ENCODE measurements at places on chromosomes 12 and 14.

- DNase-seq, result no peak
These were observed 104.0 kb downstream of the CCDC91 start for GRCh38 chr12:28294300-28294699.

GRCh38 chr12:116556964-116557698 is 2.0 kb upstream of the MAP1LC3B2 start:
- no peak for DNase-seq

GRCh38 chr12:34392741-34393085 is 370.4 kb downstream of the ALG10 start:
- DNase-seq, result no peak

DNA sequence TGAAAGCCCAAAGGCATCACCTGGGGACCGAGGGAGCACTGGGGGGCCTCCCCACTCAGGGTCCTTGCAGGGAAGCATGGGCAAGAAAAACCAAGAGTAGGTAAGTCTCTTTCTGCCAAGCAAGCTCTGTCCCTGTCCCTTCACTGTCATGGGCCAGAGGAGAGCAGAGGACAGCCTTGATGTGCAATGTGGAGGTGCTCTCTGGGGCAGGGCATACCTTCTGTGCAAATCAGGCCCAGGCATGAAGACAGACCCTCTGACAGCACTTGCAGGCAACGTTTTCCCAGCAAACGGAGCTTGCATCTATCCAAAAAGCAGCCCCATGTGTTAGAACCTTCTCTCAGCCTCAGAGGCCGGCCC is 192.5 kb upstream of the PWP1 start:
- DNase-seq, result no peak

DNA sequence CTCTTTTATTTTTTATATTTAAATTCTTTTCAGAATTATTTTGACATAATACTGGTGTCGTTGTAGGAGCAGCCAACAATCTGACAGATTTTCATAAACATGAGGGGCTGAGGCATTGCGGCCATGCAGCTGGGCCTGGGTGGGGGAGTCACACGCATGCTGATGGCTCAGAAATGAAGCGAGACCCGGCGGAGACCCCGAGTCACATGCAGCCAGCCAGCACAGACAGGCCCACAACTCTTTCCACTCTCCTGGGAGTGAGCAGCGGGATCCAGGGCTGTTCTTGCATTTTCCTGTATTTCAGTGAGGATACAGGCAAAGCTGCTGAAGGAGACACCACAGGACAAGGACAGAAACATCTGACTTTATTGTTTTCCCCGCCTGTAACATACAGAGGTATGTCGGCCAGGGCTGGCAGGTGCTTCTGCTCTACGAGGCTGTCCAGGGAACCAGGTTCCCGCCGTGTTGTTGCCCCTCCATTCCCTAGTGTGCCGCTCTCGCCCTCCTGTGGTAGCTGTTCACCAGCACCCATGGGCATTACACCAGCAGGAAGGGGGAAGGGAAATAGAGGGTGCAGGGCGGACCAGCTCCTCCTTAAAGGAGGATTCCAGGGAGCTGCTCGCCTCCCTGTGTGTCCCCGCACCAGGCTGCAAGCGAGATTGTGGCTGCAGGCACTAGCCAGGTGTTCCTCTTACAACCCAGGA is 30.5 kb downstream of the FZD10 start:
- DNase-seq, result no peak

DNA sequence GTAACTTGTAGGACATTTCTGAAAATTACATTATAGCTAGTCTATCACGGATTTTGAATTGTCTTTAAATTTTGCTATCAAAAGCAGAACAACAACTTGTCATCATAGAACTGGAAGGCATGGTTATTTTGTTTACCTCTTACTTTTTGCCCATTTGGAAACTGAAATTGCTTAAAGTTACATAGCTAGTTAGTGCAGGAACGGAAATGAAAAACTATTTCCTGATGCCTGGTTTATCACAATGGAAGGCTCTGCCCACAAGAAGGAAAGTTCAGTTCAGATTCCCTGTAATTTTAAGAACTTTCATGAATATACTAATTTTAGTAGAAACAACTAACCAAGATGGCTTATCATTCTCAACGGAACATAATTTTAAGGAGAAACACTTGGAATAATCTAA is 427.7 kb downstream of the RAD51B start:
- no peak for DNase-seq

GRCh38 chr12:84727961-84728360 is 184.6 kb downstream of the SLC6A15 start:
- no peak for DNase-seq

- no peak for DNase-seq
These were observed 56.2 kb downstream of the FNTB start for GRCh38 chr14:65042731-65043372.
